Stromal cell of bone marrow (primary cell): ENCODE measurements at places on chromosomes 1 and 21.

GRCh38 chr1:47596328-47596727, 158.5 kb downstream of the FOXD2 start:
- DNase-seq, result no peak

DNA sequence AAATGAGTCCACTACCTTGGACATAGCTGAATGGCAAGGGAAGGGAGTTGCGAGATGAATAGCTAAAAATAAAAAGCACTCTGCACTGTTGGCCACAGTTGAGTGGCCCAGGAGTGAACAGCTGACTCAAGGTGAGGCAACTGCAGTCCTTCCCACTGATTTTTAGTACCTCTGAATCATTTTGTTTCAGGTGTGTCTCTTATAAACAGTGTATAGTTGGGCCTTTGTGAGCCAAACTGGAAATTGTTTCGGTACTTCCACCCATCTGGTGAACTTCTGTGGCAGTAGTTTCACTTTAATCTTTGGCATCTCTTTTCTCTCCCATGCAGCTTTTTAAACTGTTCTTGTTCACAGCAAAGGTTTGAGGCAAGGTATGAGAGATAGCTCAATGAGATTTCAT, 122.7 kb downstream of the VAV3 start:
- no peak for DNase-seq

- no peak for DNase-seq
Observed at GRCh38 chr1:76857138-76857537, 10.1 kb upstream of the ST6GALNAC5 start.

GRCh38 chr21:35530766-35531165, 481.7 kb upstream of the RUNX1 start:
- no peak for DNase-seq

DNA sequence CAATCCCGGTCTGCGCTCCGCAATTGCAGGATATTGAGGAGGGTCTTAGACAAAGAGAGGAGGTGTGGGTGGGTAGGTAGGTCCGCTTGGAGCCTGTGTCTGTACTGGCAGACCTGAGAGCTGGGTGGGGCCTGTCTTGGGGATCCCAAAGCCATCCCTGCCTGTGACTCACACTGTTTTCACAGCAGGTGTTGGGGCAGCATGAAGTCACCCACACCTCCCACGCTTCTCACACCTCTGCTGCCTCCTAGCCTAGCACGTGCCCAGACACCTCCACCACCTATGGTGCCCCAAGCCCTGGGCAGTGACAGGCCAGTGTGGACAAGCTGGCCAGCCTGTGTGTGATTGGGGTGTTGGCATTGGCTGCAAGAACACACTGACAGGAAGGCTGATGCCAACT, 65.7 kb upstream of the ECE1 start:
- no peak for DNase-seq

DNA sequence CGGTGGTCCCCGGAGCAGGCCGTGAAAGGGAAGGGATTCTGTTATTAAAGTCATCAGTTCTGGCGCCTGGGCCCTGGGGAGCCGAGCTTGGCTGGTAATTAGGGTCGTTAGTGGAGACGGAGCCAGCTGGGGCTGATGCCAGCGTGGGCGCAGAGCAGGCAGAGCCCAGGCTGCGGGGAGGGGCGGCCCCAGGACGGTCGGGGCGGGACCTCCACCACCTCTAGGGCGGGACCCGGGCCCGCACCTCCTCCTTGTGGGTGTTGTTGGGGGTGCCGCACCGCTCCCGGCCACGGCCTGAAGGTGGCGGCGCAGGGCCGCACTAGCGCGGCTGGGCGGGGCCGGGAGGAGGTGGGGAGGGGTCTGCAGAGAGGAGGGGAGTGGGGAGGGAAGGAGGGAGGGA, 470.6 kb downstream of the PTPRU start:
- DNase-seq, result no peak

DNA sequence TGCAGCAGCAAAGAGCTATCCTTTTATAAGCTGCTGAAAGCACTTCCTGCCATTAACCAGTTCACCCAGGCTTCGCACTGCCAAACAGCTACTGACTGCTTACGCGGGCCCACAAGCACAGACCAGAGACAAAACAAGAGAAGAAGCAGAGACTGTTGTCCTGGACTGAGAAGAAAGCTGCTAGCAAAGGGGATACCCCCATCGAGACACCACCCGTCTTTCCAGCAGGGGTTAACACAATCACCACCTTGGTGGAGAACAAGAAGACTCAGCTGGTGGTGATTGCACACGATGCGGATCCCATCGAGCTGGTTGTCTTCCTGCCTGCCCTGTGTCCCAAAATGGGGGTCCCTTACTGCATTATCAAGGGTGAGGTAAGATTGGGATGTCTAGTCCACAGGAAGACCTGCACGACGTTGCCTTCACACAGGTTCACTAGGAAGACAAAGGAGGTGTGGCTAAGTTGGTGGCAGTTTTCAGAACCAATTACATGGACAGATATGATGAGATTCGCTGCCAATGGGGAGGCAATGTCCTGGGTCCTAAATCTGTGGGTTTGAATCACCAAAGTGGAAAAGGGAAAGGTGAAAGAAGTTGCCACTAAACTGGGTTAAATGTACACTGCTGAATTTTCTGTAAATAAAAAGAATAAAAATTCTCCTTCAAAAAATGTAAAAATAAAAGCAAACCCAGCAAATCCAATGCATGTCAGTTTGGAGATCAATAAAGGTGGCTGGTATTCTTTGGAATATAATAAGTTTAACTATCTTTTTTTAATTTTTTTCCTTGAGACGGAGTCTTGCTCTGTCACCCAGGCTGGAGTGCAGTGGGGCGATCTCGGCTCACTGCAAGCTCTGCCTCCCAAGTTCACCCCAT, 1.2 kb downstream of the FMO5 start:
- no peak for DNase-seq

DNA sequence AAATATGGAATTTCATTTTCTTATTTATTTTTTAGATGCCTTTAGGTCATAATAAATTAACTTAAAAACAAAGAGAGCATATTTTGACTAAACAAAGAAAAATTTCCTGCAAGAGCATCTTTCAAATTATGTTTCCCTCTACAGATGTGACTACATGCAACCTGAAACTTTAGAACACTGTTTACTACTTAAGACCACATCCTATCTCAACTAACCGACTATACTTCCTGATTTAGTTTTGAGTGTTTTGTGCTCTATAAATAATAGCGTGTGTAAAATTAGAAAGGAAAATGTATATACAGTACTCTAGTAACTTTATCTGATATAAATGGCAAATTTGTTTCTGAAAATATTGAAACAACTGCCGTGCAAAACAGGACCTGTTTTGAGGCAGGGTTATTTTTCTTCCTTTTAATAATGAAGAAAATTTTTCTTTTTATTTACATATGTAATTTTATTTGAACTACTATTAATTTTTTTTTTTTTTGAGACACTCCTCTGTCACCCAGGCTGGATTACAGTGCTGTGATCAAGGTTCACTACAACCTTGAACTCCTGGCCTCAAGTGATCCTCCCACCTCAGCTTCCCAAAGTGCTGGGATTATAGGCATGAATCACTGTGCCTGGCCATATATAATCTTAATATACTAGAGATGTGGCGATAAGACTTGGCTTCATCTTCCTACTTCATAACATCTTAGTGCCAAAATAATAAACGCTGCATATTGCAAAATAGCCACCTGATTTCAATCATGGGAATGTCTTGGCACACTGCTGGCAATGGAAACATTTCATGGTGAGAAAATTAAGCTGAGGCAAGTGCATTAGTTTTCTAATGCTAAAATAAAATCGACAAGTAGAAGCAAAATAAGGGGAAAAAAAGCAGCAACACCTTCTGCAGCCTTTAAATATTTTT, 12.3 kb downstream of the ZRANB2 start:
- DNase-seq, result no peak

GRCh38 chr1:87200875-87201638, 127.6 kb upstream of the LMO4 start:
- DNase-seq, result no peak

DNA sequence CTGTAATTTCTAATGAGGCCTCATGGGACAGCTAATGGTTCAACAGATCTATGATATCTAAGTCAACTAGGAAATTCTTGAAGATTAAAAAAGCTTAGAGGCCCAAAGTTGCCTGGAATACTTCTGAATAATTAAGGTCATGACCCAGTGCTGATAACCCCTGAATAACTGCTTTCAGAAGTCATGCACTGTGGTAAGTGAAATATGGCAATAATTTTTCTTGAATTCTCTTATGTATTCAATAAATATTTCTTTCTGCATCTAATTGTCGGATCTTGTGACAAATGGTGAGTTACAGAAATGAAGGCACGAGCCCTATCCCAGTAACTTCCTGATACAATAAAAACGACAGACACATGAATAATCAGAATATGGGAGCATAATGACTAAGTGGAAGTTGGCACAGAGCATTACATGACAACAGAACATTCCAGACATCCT, 219.3 kb upstream of the GREM2 start:
- DNase-seq, result peak; percentile 73

- DNase-seq, result no peak
Observed at GRCh38 chr1:151982300-151983005, 11.2 kb downstream of the S100A10 start.

DNA sequence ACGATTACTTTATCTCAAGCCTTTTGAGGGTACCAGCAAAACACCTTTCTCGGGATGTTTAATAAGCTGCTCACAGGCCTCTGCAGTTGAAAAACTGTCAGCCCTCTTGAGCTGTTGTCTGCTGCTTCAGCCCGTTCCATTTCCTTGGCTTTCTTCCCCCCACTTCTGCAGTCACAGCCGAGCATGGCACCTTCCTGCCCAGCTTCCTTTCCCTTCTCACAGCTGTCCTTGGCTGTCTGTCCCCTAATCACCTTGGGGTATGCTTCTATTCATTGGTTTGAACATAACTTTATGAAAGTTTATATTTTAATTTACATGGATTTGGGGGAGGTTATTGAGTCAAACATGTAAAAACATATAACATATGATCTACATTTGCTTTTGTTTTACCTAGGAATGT, 6.9 kb upstream of the PROX1 start:
- no peak for DNase-seq

- no peak for DNase-seq
Observed at GRCh38 chr1:9292361-9293240, at the start of gene SPSB1. SPSB1 (plus strand) TSS chr1:9292894; CDS start chr1:9355892, 62,998 bp downstream.
